ENCODE measurements at places on chromosomes 6 and 20.

GRCh38 chr6:101294676-101295075 lies 98.8 kb upstream of the GRIK2 start:
- DNase-seq: no peak

DNA sequence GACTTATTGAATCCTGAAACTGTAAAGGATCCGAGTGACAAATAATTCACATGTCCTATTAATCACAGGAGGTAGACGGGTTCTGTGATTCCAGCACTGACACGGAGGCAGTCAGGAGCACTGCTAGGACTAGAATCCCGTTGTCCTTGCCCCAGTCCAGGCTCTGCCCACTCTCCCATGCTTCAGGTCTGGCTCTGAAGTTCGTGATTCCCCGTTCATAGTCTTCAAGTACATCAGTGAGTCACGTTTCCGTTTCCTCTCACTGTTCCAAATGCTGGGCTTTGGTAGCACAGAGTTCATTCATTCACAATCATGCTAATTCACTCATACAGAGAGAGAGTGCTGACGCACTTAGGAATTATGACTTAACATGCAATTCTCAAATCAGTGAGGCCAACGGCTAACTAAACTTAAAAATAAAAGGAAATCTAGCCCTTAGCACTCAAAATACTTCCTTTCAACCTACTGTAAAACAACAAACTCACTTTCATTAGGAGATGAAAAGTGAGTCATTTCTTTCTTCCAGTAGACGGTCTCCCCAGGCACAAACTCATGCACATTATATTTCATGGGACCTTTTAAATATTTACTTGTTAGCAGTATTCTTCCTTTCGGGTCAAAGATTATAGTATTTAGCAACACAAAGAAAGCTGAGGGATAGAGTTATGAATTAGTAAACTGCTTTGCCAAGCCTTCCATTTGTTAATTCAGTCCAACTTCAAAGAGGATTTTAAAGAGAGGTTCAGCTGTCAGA lies 94.0 kb upstream of the NHSL1 start:
- peak; percentile 60 for DNase-seq

DNA sequence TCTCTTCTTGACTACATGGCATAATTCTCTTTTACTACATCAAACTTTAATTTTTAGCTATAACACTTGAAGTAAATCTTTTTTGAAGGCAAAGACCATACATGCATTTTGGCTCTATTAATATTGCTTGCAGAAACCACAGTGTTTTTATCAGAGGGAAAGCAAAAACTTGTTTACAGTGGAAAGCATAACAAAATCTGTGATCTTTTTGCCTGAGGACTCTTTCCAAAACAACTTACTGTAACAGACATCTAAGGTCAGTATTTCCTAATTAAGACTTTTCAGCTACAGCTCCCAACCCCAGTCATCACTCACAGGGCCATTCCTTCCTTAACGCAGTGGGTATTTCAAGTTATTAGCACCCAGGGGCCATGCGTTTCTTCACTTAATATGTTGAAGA lies 274.7 kb downstream of the CDKAL1 start:
- DNase-seq: no peak

- no peak for DNase-seq
Measured at GRCh38 chr6:73579851-73580246, 59.0 kb upstream of the EEF1A1 start.
